ENCODE measurements at places on chromosomes 2 and 18.

GRCh38 chr2:51153236-51153635 is 121.3 kb upstream of the NRXN1 start:
- DNase-seq = no peak

- DNase-seq = no peak
Measured at GRCh38 chr2:188416367-188416766, 124.7 kb downstream of the GULP1 start.

GRCh38 chr2:101820519-101820918 is 123.0 kb downstream of the MAP4K4 start:
- DNase-seq = no peak

DNA sequence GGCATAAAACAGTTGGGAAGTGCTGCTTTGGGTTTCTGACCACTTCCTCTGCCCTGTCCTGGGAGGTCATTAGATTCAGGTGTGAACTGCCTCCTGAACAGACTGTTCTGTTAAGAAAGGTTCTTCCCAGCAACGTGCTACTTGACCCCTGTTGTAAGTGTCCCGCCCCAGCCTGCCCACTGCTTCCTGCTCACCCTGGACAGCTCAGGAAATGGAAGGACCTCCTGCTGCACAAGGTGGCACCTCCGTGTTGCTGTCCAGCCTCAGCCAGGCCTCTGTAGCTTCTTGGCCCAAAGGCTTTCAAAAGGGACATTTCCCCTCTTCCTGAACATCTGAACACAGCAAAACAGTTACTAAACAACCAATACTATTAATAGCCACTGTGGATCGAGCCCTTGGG is 5.3 kb downstream of the TOGARAM2 start:
- no peak for DNase-seq

DNA sequence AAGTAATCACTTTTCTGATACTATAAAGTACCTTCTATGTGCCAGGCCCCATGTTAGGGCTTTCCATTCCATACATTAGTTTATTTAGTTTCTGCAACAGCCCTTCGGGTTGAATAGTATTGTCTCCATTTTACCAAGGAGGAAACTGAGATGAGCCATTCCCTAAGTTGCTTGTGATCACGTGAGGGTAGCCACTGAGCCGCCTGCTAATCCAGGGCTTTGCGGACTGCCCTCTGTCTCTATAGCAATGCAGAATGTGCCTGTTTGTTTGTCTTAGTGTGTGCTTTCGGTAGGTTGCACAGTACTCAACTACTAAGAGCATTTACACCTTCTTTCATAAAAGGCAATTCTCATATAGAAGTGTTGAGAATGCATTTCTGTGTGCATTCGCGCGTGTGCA is 5.0 kb downstream of the EMILIN2 start:
- DNase-seq = no peak

DNA sequence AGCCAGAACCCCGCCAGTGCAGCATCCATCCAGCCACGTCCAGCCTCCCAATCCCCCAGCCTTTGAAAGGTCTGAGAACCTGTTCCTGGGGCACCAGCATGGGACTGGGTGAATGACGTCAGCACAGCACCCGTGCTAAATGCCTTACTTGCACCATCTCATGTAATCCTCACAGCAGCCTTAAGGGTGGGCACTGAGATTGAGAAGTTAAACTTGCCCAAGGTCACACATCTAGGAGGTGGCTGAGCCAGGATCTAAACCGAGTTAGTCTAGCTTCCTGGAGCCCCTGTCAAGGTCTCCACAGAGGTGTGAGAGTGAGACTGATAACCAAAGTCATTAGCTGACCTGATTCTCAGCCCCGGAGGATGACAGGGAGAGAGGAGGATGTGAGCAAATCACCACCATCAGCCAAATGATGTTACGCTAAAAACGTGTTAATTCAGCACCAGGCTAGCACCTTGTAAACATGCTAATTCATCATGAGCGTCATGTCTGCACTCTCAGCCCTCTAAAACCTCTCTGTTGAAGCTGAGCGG is 4.6 kb downstream of the CD8A start:
- DNase-seq = no peak

DNA sequence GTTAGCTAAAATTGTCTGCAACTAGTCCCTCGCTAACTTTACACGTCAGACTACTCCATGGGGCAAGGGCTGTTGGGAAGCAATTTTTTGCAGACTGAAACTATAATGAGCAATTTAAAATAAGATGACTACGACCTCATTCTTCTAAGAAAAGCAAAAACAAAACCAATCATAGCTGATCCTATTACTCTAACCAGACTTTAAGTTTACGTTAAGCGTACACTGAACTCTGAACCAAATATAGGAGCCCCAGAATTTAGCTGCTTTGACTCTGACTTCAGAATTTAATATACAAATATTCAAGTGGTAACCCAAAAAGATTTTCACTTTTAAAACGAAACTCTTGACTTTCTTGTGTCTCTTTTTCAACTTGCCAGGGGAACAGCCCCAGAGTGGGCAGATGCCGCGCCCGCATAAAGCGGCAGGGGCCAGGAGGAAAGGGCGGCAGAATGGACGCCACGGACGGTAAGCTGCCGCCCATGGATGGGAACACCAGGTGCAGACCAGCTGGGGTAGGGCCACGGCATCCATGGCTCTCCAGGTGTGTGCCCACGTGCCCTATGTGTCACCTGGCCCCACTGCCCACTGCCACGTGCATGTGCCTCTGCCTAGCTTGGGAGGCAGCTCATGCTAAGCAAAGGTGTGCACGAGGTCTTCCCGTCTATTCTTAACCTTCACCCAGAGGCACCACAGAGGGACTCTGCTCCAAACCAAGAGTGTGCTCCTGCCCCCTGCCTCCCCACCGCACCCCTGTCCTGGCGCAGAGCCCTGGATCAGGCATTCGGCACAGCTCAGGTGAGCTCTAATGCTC is 217.6 kb downstream of the HDAC4 start:
- no peak for DNase-seq

DNA sequence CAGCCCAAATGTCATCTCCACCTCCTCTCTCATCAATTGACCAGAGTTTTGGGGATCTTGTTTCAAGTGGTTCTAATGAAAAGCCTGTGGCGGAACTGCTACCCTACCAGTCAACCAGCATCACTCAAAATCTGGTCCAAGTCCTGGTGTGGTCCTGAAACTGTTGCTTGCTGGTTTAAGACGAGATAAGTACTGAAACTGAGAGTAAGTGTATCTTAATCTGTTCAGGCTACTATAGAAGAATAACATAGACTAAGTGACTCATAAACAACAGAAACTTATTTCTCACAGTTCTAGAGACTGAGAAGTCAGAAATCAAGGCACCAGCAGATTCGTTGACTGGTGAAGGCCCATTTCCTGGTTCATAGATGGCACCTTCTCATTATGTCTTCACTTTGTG is 879 bp upstream of the GALNT5 start:
- DNase-seq = no peak

- no peak for DNase-seq
Measured at GRCh38 chr2:42809819-42810120, 17.4 kb upstream of the HAAO start.

- no peak for DNase-seq
Measured at GRCh38 chr2:37892436-37893114, 32.5 kb upstream of the RMDN2 start.

DNA sequence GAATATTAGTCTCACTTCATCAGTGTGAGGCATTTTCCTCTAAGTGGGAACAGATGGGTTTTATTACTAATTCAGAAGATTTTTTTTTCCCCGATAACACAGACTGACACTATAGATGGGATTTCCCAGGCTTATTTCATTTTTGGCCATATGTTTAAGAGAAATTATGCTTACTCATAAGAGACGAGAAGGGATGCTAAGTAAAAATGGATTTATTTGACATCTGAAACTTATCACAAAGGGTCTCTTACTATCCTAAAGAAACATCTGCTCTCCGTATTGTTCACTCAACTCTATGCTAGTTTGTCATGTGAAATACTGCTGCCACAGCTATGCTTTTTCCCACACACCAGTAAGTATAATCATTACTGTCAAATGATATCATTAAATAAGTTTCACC is 1476.3 kb downstream of the LRP1B start:
- no peak for DNase-seq

DNA sequence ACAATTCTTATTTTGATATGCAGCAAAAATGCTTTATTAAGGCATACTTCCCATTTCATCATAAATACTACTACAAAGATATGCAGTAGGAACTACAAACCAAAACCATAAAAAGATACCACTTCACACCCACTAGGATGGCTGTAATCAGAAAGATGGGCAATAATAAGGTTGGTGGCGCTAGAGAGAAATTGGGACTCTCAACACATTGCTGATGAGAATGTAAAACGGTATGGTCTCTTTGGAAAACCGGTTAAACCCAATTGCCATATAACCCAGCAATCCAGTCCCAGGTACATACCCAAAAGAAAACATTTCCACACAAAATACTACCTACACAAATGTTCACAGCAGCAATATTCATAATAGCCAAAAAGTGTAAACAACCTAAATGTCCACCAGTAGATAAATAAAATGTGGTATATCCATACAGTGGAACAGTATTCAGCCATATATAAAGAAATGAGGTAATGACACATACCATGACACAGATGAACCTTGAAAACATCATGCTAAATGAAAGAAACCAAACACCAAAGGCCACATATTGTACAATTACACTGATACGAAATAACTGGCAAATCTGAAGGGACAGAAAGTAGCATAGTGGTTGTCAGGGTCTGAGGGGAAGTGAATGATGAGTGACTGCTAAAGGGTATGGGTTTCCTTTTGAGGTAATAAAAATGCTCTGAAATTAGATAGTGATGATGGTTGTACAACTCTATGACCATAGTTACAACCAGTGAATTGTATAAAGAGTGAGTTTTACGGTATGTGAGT is 12.7 kb downstream of the SP3 start:
- no peak for DNase-seq

DNA sequence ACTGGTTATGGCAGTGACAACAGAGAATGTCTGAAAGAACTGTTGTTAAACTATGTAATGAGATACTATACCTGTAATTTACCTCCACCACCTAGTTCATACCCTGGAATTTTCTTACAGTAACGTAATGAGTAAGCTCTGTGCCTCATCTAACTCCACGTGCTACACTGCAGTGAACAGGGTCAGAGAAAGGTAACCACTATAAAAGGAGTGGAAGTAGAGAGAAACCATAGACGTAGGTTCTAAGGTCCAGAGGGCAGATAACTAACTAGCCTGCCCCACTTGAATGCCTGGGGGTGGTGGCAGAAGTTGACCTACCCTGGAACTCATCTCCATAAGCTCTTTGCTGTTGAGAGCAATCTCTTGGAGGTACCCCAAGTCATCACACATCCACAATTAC is 32.0 kb upstream of the B4GALT6 start:
- no peak for DNase-seq

- DNase-seq = no peak
Measured at GRCh38 chr2:75284345-75284744, 85.0 kb upstream of the TACR1 start.

GRCh38 chr2:214737188-214737587 is 72.3 kb downstream of the BARD1 start:
- no peak for DNase-seq

GRCh38 chr2:103875531-103875930 is 978.4 kb upstream of the POU3F3 start:
- no peak for DNase-seq

DNA sequence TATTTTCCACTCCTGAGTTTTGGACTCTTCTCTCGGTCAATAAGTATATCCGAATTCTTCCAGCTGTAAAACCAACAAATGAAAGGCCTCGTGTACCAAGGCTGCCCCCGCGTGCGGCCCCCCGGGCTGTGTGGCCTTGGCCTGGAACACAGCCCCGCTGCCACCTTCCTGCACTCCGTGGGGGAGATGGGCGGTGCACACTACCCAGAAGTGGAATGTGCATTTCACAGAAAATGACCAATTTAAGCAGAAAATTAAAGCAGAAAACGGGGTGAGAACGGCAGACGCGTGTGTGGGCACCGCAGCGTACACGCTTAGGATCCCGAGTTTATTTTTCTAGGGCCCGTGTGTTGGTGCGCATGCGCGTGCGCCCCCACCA is 34.4 kb upstream of the ZNF516 start:
- no peak for DNase-seq

DNA sequence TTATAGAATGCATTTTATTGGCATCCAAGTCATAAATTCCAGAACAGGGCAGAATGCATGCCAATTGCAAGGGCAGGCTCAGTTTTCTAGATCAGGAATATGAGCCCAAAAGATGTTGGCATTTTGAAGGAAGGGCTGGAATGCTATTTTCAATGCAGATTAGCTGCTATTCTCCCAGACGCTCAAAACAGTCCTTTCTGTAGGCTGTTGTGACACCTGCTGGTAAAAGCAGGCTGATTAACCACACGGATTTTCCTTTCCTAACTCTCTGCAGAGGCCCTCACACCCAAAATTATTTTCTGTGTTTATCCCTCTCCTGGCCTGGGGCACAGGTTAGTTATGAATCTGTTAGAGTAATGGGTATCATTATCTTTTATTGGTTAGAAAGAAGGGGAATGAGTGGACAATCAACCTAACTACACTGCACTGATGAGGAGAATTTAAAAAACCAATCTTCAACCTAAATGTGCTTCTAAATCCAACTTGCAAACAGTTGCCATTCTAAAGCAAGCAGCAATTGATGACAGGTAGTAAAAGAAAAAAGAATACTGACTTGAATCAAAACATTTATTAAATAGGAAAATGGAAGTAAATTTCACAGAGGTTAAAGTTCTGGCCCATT is 94.0 kb downstream of the PLA2R1 start:
- DNase-seq = no peak

DNA sequence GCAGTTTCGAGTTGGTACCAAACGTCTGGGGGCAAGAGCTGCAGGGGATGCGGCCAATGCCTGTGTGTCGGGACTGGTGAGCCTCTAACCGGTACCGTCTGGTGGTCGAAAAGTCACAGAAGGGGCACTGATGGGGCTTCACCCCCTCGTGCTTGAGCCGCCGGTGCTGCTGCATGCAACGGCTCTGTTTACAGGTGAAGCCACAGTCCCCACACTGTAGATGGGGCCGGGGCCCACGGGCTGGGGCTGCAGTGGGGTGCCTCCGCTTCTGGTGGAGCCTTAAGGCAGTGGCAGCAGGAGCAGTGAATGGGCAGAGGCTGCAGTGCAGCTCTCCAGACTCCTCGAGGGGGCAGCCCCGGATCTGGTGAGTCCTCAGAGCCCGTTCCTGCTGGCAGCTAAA is 16.6 kb downstream of the ZNF142 start:
- DNase-seq = no peak

GRCh38 chr2:112841295-112842044 is 4.9 kb upstream of the IL1B start:
- DNase-seq = no peak

- DNase-seq = no peak
Measured at GRCh38 chr2:216624251-216624650, 9.0 kb upstream of the IGFBP2 start.

Data from caudate nucleus (tissue), 63 donors.